ENCODE measurements at places on chromosomes 1 and 21.
A peak's percentile ranks its signal among the peaks of the same experiment; 100 is the strongest.

GRCh38 chr21:37199057-37199924 lies 67.8 kb downstream of the VPS26C start:
- DNase-seq = no peak

- DNase-seq = no peak
Observed at GRCh38 chr1:183651612-183652011, 1.5 kb downstream of the APOBEC4 start.

- DNase-seq = no peak
Observed at GRCh38 chr1:24308365-24309015, 10.7 kb upstream of the GRHL3 start.

DNA sequence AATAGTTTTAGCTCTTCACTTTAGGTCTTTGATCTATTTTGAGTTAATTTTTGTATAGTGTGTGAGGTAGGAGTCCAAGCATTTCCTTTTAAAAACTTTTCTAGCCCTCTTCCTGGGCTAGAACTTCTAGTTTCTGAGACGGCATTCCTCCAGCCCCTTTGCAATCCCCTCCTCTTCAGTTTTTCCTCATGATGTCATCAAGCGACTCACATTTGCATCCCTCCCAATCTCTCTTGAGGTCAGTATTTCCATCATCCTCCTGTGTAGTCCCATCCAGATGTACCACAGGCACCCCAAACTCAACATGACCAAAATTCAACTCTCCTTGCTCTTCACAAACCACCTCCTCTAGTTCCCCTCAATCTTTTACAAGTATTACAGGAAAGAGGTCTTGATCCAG lies 10.7 kb downstream of the HMGN2 start:
- no peak for DNase-seq

DNA sequence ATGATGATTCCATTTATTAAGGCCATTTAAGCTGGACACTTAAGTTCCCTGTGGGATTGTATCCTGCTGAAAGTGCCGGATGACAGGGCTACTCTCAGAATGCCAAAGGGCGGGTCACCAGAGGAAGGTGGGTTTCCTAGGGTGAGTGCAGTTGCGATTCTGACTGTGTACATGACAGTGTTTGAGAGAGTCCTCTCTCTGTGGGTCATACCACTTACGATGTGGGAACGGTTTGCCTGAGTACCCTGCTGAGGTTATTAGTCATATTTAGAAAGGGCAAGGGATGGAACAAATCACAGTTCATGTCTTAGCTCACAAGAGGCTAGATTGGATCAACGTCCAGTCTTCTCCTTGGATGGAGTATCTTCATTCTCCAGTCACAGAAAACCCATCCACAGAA lies 461.9 kb downstream of the CAMTA1 start:
- DNase-seq = no peak

- no peak for DNase-seq
Observed at GRCh38 chr1:193322211-193322610, 135.8 kb upstream of the B3GALT2 start.

DNA sequence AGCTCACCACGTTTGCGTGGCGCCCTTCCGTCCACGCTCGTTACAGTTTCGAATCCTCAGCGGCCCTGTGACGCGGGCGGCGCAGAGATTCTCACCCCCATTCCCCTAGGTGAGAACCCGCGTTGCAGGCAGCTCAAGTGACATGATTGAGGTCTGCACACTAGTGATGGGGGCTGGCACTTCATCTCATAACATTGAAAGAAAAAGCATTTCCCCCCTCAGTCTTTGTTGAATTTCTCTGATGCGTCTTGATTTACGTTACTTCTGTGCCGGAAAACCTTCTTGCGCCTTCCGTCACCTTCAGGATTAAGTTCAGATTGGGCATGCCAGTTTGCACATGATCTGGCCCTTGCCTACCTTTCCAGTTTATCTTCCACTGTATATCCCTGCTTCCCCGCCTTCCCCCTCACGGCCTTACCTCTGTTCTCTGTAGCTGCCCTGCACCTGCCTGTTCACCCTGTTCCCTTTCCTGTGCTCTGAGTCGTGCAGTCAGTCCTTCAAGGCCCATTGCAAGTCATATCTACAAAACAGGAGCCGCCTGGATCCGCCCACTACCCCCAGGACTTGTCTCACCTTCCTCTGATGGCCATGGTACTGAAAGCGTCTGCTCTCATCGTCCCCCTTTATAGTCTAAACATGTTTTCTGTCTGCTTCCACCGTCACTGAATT lies 1.1 kb downstream of the CTPS1 start:
- DNase-seq = peak; percentile 28

- no peak for DNase-seq
Observed at GRCh38 chr21:42140196-42140934, 69.2 kb downstream of the UMODL1 start.
